ENCODE measurements at places on chromosomes 3 and 15.
A peak's percentile ranks its signal among the peaks of the same experiment; 100 is the strongest.

DNA sequence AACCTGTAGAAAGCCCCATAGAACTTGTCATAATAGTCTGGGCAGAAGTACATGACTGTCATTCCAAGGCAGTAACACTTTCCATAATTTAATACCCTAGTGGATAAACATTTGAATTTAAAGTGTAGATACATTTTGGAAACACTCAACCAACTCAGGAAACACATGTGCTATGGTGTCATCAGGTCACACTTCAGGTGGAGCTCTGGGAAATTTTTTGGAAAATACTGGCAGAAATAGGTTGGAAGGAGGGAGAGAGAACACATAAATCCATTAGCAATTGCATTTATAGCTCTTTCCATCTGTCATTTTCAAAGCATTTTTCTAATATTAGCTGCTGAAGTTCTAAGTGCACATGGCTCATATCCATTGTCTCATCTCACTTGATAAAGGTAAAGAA is 135.7 kb downstream of the MEIS2 start:
- no peak for DNase-seq

- DNase-seq, result no peak
These were observed 17.5 kb downstream of the PLA2G4F start for GRCh38 chr15:42138968-42139386.

DNA sequence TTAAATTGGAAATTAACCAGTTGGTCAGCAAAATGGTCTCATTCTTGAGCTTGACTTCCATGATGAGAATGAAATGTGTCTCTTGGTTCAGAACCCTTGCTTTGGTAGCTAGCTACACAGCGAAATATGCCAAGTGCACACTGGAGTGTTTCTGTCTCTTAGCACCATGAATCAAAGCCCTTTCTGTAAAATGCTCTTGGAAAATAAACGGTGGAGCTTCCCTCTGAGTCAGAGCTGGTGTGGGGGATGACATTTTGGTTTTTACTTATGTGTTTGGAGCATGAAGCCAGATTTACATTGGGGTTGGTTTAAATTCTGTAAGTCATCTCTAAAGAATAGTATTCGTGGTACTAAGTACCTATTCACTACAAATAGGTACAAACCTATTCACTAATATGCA is 85.1 kb upstream of the NANOGP8 start:
- no peak for DNase-seq

DNA sequence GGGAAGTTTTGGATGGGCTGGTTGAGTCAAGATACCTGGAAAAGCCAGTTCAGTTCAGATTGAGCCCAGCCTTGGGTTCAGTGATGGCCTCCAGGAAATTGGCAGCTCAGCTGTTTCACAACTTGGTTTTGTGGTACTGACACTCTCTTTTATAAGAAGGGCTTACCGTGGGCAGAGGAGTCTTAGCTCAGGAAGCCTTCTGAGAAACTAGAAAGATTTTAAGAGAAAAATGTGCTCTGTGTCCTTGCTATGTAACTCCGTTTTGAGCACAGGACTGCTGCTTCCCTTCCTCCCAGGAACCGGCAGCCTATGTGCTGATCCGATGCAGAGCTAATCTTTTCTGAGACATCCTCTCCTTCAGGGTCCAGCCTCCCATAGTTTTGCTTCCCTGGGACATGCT is 46.6 kb upstream of the RASGRP1 start:
- peak; percentile 53 for DNase-seq

DNA sequence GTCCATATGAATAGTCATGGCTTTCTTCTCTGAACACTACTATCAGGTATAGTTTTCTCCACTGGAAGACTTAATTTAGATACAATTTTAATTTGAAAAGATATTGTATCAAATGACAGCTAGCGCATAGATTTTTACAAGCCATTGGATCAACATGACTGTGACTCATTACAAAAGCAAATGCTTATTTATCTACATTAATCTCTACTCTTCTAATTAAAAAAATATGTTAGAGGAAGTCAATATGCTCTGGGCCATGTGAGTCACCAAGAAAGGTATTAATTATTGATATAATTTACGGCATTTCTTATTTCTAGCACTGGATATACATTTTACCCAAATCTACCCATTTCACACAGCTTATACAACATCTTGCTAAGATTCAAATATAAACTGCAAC is 800.3 kb upstream of the GBE1 start:
- DNase-seq, result no peak

- no peak for DNase-seq
These were observed 36.4 kb downstream of the ZDHHC3 start for GRCh38 chr3:44939581-44940036.

DNA sequence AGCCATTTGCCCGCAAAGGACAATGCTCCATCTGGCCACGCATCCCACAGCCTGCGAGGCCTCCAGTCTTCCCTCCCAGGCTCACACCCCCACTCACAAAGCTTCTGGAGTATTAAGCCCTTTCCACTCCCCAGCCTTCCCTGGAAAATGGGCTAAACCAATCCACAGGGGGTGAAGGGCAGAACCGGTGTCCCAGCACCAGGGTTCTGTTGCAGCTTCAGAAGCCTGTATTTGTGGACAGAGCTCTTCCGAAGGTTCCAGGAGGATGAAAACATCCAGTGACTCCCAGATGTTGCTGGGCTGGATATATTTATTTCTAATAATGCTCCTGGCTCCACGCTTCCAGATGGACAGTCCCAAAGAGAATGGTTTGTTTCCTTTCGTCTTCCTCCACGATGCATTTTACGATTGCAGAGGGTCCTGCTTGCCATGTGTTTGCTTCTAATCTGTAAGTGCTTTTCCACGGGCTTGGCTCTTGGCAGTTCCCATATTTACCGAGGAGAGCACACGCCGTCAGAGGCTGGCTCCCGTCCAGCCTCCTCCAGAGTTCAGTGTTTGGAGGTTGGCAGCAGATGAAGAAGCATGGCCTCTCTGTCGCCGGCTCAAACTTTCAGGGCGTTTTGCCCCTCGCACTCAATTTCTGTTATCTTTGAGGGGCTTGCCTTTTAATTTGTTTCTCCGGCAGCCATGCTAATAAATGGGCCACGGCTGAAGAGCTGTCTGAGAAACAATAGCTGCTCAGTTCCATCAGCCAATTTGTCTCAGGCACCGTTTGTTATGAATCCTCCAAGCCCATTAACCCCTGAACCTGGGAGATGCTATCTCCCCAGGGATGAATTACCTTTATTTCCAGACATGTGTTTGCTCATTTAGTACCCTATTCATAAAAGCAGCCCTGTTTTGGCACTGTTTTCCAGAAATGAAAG is 367.9 kb upstream of the PROK2 start:
- no peak for DNase-seq

DNA sequence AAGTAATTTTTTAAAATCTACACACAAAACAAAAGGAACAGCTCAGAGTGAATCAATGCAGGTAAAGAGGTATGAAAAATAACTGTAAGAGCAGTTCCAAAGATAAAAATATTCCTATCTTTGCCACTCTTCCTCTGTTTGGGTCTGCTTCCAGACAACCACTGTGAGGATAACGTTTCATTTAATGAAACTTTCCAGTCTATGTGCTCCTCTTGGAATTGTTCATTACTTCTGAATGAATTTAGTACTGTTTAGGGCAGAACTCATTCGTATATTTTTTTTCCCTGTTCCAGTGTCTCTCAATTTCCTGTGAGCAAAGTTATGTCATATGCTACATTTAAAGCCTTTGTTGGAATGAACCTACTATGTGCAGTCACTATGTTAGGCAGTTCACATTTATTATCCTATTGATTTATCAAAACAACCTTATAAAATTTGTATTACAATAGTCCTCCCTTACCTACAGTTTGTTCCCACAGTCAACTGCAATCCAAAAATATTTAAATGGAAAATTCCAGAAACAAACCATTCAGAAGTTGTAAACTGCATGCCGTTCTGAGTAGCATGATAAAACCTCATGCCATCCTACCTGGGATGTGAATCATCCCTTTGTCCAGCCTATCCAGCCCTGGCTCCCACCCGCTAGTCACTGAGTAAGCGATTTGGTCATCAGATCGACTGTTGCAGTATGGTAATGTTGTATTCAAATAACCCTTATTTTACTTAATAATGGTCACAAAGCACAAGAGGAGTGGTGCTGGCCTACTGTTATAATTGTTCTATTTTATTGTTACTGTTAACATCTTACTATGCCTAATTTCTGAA is 98.1 kb downstream of the TMCC1 start:
- DNase-seq, result no peak

DNA sequence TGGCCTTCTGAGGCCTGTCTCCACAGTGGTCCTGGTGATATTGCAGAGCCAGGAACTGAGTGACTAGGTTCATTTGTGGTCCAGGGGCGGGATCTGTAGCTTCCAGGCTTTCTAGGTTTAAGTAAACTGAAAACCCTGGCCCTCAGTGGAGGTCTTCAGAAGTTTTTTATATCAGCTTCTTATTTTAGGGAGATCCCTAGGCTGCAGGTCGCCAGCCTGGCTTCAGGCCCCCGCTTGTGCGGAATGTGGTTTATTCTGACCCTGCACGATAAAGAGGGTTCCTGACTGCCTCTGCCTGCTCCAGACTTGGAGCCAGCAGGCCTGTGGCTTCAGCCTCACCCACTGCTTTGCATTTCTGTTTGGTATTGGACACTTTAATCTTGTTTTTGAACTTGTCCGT is 133.9 kb upstream of the PLXNA1 start:
- DNase-seq, result no peak

DNA sequence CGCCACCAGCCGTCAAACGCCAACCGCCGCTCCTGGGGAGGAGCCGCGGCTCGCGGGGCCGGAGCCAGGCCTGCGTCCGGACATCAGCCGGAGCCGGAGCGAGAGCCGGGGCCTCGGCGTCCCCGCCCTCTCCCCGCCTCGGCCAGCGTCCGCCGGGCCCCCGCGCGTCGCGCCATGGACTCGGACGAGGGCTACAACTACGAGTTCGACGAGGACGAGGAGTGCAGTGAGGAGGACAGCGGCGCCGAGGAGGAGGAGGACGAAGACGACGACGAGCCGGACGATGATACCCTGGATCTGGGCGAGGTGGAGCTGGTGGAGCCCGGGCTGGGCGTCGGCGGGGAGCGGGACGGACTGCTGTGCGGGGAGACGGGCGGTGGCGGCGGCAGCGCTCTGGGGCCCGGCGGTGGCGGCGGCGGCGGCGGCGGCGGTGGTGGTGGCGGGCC is 359 bp downstream of the ARIH1 start:
- peak; percentile 23 for DNase-seq

GRCh38 chr3:43909149-43909548 is 218.4 kb downstream of the ABHD5 start:
- DNase-seq, result no peak

GRCh38 chr3:46501702-46502101 is 3.9 kb downstream of the RTP3 start:
- no peak for DNase-seq

- no peak for DNase-seq
These were observed 641 bp downstream of the ACVR2B start for GRCh38 chr3:38454178-38454883.

DNA sequence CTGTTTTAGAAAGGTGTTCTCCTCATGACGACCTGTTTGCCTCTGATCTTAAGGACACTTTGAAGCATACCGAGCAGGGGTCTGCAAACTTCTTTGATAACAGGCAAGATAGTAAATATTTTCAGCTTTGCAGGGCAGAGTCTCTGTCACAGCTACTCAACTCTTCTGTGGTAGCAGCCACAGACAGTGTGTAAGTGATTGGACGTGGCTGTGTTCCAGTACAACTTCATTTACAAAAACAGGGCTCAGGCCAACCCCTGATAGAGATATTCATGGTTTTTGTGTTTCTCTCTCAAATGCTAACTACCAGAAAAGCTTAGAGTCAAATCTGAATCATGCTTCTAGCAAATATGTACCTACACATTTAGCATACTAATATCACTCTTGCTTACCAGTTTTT is 51.5 kb downstream of the TGFBR2 start:
- no peak for DNase-seq

- no peak for DNase-seq
These were observed 39.4 kb upstream of the IDH2 start for GRCh38 chr15:90141646-90142045.

DNA sequence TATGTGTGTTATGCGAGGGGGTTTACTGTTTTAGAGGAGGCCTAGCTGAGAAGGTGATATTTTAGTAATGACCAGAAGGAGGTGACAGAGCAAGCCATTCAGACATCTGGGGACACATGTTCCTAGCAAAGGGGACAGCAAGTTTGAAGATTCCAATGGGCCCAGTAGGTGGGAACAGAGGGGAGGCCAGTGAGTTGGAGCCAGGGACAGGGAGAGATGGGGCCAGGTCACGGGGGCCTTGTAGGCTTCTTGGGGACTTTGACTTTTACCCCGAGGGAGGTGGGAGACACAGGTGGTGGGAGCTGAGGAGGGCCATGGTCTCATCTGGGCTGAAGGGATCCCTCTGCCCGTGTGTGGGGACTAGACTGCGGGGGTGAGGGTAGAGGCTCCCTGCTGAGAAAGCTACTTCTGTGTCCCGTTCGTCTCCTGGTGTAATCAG is 72.5 kb downstream of the MGLL start:
- DNase-seq, result no peak

DNA sequence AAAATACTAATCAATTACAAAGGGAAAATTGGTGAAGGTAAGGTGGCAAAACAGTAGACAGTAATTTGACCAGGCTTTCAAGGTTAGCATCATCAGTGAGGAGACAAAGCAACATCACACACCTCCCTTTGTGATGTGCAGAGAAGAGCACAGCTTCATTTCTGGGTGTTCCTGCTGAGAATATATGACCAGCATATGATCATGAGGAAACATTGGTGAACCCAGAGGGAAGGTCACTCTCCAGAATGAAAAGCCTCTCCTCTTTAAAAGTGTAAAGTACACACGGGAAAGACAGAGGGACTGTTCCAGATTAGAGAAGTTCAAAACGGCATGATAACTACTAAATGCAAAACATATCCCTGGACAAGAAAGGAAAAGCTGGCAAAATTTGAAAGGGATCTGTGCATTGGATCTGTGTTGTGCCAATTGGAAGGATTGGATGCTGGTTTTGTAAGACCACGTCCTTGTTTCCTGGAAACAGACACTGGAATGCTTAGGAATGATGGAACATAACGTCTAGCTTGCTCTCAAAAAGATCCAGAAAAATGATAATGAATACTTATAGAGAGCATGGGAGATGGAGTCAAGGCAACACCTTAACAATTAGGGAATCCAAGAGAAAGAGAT is 80.6 kb upstream of the MITF start:
- DNase-seq, result no peak

DNA sequence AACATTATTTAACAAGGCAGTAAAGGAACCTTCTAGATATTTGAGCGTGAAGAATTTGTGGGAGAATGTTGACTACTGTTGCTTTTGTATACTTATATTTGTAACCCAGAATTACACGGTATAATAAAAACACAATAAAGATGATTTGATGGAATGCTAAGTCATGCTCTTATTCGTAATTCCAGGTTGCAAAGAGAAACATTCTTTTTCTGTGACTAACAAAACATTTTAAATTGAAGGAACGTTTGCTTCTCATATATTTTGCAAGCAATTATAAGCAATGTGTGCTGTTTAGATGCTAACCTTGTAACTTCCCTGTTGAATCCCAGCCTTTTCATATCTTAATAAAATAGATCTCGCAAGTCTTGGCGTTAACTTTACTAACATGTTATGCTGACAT is 124.4 kb upstream of the CGNL1 start:
- no peak for DNase-seq

- no peak for DNase-seq
These were observed 86.5 kb downstream of the ST6GAL1 start for GRCh38 chr3:187016639-187017345.
